DMS79 treated with DMSO at 0.1 percent for 48 hours (cell line): ENCODE measurements at places on chromosomes 1 and 21.
A peak's percentile ranks its signal among the peaks of the same experiment; 100 is the strongest.

DNA sequence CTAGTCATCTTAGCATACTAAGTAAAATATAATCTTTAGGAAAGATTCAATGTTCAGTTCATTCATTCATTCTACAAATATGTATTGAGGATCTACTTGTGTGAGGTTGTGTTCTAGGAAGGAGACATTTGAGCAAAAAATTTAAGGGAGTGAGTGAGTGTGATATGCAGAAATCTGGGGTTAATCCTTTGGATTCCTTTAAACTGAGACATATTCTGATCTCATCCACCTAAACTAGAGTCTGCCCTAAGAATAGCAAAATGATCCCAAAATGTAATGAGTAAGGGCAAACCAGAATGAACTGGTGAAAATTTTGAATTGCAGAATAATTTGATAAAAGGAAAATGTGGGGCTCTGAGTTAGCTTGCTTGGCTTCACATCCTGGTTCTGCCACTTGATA, 8.6 kb downstream of the UBE2U start:
- DNase-seq = no peak

DNA sequence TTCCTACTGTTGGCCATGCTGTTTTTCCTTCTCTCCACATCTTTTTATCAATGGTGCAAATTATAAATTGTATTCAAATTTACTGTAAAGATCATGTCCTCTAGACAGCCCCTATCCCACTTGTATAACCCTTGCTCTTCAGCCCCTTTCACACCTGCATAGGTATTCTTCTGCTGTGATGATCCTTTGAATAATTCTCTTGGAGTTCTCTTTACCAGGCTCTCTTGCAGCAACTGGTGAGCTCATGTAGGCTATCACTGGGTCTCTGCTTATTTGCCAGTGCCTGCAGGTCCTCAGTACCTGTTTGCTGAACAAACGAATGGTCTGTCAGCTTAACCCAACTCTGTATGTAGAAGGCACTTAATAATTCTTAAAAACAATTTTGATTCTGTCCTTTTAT, 8.2 kb downstream of the PTPRC start:
- no peak for DNase-seq

- DNase-seq = no peak
Observed at GRCh38 chr1:5427026-5427613, 565.1 kb downstream of the NPHP4 start.

DNA sequence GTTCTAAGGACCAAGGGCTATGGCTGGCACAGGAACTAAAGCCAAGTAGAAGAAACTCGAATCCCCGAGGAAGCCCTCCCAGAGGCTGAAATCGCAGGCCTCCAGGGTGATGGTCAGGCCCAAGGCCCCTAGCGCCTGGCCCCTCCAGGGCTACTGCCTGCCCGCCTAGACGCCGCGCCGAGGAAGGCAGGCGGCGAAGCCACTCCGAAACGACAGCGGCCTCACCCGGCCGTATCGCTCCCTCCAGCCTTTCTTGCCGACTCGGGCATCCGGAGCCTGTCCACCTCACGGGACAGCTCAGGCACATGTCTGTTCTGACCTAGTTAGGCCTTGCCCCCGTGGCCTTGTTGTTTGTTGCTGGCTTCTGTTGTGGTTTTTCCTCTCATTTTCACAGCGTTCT, 9.7 kb upstream of the LHX8 start:
- no peak for DNase-seq

DNA sequence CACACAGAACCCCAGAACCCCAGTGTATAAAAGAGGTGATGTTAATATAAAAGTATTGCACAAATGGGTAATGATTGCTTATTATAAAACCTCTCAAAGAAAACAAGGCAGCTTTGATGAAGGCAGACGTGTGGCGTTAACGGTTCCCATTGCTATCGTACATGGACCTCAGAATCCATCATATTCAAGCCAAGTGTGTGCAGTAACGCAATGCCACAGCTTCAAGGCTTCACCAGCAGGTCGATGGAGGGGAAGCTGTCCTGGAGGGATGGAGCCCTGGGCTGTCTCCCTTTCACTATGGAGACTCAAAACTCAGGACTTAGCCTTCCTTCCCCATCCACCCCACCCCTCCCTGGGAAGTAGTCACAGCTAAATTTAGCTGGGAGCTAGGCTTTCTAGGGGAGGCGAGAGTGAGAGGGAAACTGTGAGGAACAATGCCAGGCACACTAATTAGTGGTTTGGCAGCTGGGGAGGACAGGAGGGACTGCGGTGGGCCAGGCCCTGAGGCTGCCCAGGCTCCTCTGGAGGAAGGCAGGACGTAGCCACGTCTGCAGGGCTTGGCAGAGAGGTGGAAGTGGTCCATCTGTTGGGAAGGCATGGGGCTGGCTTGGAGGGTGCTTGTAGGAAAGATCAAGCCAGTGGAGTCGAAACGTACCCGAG, 121.2 kb downstream of the HMGB4 start:
- DNase-seq = no peak

- no peak for DNase-seq
Observed at GRCh38 chr1:165014753-165015152, 341.8 kb downstream of the LMX1A start.

GRCh38 chr1:160579216-160579701, at the start of gene CD84:
Gene CD84 (minus strand): TSS chr1:160579496. CDS start chr1:160579437, 59 bp downstream.
- no peak for DNase-seq

- no peak for DNase-seq
Observed at GRCh38 chr21:41405321-41405720, 20.7 kb upstream of the MX1 start.

DNA sequence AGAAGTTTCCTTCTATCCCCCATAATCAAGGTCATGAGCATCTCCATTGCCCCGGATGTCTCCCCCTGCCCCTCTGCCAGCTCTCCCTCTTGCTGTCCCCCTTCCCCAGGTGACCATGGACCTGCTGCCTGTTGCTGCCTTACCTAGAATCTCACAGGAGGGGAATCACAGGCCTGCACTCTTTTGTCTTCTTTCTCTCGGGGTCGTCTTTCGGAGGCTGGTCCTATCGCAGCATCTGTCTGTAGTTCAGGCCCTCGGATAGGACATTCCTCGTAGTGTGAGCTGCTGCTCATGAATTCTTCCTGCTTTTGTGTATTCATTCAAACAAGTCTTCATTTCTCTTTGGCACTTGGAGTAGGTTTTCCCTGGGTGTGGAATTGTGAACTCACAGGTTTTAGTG, 39.9 kb upstream of the ACTRT2 start:
- DNase-seq = no peak

- no peak for DNase-seq
Observed at GRCh38 chr21:14995695-14996490, 68.9 kb downstream of the NRIP1 start.

DNA sequence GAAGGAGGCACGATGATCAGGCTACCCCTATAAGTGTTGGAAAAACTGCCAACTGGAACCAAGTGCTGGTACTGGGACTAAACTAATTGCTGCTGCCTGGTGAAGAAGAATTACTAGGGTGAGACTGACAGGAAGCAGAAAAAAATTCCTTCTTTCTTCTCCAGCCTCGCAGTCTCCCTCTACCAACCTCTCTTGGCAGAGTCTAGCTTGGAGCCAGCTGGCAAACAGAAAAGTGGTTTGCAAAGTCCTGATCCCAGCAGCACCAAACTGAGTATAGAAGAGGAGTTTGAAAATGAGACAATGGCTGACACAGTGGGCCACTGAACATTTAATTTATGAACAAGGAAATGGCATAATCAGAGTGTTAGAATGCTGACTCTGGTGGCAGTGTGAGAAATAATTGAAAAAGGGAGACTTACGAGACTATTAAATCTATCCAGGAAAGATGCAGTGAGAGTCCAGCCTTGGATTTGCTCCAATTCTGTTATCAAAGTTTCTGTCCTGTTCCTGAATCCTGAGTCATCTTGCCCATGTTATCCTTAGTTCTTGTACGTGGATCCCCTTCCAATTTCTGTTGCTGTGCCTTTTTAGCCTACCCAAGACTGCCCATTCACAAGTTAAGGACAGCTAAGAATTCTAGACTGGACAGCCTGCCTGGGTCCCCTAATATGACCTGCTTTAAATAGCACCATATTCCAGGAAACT, 23.7 kb upstream of the DISP1 start:
- DNase-seq = no peak

- DNase-seq = no peak
Observed at GRCh38 chr1:173093691-173094445, 43.1 kb upstream of the TNFSF18 start.

- no peak for DNase-seq
Observed at GRCh38 chr1:89530444-89531089, 5.9 kb downstream of the LRRC8B start.

DNA sequence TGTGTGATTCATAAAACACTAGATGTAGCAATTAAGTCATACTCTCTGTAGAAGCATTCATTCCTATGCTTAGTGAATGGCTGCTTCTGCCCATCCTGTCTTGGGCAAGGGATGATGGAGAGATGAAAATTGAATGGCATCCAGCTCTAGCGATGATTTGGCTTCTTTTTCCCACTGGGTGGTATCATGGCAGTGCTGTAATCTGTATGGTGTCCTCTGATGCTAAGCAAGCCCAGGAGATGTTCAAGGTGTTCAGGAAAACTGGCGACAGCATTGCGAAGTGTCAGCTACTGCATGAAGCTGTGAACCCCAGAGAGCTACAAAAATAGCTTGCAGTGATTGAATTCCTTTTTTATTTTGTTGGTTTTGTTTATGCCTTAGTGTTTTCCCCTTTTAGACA, 48.9 kb upstream of the LEPR start:
- no peak for DNase-seq

- no peak for DNase-seq
Observed at GRCh38 chr1:22133247-22133930, 9.5 kb downstream of the WNT4 start.

DNA sequence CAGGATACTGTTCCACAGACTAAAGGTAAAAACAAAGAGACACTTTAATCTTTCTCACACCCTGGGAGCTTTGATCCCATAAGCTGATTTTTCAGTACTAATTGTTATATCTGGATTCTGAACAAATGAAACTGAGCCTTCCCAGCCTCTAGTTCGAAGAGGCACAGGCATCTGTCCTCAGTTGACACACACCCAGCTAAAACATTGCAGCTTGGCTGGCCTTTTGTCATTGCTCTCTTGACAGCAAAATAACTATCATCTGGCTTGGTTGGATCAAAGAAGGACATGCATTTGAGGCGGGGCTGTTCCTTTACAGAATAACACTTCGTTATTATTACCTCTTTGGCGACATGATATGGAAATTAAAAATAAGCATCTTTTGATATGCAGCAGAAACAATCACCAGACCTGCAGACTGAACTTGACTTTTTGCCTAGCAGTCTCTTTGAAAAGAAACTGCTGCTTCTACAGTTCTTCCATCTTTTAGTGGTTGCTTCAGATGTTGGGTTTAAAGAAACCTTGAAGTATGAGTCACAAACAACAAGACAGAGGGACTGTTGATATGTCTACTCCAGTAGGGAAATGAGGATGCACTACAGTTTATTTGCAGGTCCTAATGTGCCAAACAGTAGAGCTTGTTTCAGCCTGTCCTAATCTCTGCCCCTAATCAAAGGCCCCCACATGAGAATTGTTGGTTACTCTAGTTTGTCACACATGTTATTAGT, 166.5 kb downstream of the TPR start:
- DNase-seq = no peak

- DNase-seq = no peak
Observed at GRCh38 chr1:64065571-64065970, 137.9 kb upstream of the UBE2U start.

DNA sequence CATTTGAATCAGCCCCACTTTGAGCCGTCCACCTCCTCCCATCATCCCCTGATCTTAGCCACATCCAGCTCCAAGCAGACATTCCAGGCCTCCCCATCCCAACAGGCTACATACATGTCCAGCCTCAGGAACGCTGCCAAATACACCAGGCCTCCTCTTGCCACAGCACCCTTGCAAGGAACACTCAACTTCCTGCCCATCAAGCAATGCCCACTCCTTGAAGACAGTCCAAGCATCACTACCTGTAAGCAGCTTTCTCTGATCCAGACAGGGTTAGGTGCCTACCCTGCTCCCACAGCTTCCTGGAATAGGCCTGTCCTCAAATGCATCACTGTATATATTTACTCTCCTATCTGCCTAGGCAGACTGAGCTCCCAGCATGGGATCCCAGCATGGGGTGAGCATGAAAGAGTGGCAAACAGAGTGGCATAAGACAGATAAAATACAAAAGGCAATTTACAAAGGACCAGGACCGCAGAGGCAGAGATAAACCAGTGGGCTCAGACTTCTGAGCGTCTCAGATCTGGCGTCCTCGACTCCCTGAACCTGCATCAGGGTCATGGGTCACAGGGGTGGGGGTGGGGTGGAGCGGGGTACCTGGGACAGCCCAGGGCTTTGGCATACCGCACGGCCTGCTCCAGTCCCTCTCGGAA, 816 bp downstream of the HYI start:
- peak; percentile 60 for DNase-seq

DNA sequence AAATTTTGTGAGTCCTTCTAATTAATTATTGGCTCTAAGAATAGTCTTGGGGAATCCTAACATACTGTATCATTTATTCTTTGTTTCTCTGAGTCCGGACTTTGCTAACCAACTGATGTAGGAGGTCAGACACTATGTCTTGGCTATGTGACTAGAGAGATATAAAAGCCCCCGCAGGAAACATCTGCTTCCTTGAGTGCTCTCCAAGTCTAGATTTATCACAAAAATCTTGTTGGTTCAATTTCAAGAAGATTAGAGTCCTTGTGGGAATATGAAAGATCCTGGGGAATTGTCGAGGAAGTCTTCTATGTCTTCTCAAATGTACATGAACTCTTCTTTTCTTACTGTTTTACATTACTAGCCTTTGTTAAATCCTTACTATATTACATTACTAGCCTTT, 1712.5 kb downstream of the NCAM2 start:
- no peak for DNase-seq

DNA sequence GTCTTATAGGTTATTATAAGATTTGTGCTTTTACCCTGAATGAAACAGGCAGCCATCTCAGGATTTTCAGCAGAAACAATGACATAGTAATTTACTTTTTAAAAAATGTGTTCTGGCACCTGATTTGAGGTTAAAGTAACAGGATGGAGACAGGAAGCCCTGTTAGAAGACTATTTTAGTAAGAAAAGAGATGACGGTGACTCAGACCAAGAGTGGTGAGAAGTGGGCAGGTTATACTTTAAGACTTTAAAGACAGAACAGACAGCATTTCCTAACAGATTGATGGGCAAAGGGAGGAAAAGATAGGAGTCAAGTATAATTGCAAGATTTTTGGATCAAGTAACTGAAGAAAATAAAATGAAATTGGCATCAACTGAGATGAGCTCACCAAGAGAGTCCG, 436.8 kb upstream of the NR5A2 start:
- no peak for DNase-seq

DNA sequence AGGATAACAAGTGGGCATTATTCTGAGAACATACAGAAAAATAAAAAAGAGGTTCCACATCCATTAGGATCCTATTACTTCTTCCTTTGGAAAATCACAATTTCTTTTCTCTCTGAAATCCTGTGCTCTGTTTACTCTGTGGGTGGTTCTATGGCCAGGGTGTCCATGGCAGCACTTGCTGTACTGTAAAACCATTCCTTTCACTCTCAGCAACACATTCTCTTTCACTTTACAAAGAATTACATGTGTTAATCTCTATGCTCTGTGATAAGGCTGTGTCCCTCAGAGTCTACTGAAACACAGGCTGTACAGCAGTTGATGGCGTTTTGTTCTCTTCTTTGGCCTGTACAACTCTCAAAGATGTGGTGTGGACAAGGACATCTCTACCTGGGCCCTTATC, 524.1 kb downstream of the PTBP2 start:
- DNase-seq = no peak

GRCh38 chr1:248821101-248821500, 4.6 kb downstream of the SH3BP5L start:
- no peak for DNase-seq

- no peak for DNase-seq
Observed at GRCh38 chr1:64136296-64136695, 67.1 kb upstream of the UBE2U start.

GRCh38 chr1:65281846-65282245, 27.5 kb upstream of the DNAJC6 start:
- DNase-seq = no peak

- no peak for DNase-seq
Observed at GRCh38 chr1:232504651-232505050, 125.3 kb downstream of the SIPA1L2 start.
